ENCODE measurements at places on chromosomes 2 and 18. TPM values are rescaled to one million over a fixed set of nuclear protein-coding genes. Genes with fewer than 3 reads are reported as not detected.

The MYOM1 gene
- 0.65 TPM for polyA plus RNA-seq

DNA sequence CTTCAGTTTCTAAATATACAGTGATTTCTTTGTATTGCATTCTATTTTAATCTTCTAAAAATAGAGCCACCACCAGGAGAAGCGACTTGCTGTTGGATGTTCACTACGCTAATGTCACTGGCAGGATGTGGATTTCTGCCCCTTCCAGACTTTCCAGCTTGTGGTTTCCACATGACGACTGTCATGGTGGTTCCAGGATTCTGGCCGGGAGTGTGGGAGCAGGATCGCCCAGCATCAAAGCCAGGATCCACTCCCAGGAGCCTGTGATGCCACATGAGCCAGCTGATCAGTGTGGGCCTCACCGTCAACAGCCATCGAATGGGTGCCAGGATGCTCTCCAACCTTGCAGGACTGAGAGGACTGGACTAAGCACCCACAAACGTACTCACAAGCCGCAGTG is 148.8 kb downstream of the HDAC4 start:
- DNase-seq = no peak

DNA sequence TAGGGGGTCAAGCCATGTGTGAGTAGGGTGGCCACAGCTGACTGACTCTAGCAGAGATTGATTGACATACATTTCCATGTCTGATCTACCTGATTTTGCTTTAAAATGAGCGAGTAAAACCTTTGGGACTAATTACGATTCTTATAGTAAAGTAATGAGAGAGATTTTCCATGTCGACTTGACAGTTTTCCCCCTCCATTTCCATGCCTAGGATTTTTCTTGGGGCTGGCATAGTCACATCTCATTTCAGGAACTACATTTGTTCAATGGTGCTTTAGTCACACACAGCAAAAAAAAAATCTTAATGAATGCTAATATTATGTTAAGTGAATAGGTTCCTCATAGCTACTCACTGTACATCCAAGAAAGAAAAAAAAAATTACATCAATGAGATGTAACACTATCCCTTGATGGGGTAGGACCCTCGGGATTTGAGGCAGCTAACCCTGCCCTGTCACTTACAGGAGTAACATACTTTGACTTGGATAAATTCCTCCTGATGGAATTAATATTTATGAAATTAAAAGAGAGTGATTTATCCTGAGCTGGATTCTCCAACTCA is 690.9 kb downstream of the TDRD15 start:
- DNase-seq = no peak

- no peak for DNase-seq
Measured at GRCh38 chr18:9731380-9731779, 23.3 kb downstream of the RAB31 start.

Data from naive B cell (primary cell).